NCI-H526 treated with DMSO at 0.1 percent for 48 hours (cell line): ENCODE measurements at places on chromosomes 4 and X.

GRCh38 chrX:126141014-126141413 lies 25.1 kb downstream of the DCAF12L2 start:
- DNase-seq = no peak

- DNase-seq = no peak
Measured at GRCh38 chrX:7876957-7877356, 34.0 kb downstream of the VCX start.

GRCh38 chr4:142567620-142568451 lies 278.3 kb downstream of the INPP4B start:
- DNase-seq = no peak

- DNase-seq = no peak
Measured at GRCh38 chr4:86960557-86960961, 25.7 kb downstream of the AFF1 start.

DNA sequence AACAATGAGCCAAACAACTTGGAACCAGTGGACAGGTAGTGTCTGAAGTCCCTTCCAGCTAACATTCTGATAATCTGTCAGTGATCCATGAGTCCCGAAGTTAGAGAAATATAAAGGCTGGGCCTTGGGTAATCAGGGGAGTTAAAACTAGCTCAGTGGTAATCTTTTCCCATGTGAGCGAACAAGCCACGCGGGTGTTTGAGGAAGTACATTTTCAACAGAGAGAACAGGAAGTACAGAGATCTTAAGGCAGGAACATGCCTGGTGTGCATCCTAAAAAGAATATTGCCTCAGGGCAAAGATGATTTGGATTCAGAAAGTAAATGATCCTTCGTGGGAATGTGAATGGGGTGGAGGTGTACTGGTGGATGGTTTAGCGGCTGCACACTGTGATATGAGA lies 42.9 kb downstream of the FNIP2 start:
- no peak for DNase-seq

GRCh38 chr4:145564540-145564939 lies 54.6 kb upstream of the MMAA start:
- no peak for DNase-seq

GRCh38 chr4:48841045-48841827 lies 10.3 kb downstream of the OCIAD1 start:
- DNase-seq = no peak

DNA sequence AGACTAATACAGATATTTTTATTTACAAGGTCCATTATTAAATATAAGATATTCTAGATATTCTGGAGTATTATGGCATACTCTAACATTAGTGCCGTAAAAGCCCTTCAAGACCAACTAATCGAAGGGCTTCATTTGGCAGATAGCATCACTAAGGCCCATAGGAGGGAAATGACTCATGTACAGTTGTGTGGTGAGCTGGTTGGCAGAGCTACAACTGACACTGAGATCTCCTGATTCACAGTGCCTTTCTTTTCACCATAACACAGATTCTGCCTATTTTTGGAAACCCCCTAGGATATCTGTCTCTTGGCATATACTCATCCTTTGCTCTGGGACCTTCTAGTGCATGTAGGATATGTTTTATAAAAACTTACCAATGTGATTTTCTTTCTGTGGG lies 201.7 kb upstream of the AFF2 start:
- no peak for DNase-seq

GRCh38 chr4:102586002-102586643 lies 85.0 kb downstream of the NFKB1 start:
- DNase-seq = no peak

DNA sequence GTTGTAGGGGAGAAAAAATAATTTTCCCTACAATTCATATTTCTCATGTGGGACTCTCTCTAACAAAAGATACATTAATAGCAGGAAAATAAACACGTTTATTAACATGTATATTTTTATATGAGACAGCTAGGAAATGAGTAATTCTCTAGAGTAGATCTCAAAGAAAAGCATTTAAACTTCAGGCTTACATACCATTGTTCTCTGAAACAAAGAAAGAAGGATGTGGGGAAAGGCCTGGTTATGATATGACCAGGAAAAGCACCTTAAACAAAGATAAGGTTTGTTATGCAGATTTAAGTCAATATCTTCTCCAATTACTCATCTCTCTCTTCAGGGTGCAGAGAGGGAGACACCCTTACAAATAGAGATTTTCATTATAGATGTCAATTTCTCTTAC lies 131.3 kb downstream of the SLC7A11 start:
- no peak for DNase-seq

GRCh38 chr4:181478656-181479055 lies 764.5 kb upstream of the TENM3 start:
- DNase-seq = no peak

- DNase-seq = no peak
Measured at GRCh38 chr4:60315586-60315985, 884.5 kb upstream of the ADGRL3 start.

DNA sequence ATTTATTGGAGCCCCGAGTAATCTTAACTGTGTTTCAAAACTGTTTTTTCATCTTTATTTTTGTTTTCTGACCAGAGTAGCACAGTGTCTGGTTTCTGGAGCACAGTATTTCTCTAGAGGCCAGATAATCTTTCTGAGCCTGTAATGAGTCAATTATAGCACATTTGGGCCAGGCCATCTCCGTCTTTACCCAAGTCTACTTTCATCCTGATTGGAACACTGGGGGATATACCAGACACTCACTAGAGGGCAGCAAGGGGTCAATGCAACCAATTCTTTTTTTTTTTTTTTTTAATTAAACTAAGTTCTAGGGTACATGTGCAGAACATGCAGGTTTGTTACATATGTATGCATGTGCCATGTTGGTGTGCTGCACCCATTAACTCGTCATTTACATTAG lies 282.0 kb downstream of the ARHGAP24 start:
- DNase-seq = no peak

DNA sequence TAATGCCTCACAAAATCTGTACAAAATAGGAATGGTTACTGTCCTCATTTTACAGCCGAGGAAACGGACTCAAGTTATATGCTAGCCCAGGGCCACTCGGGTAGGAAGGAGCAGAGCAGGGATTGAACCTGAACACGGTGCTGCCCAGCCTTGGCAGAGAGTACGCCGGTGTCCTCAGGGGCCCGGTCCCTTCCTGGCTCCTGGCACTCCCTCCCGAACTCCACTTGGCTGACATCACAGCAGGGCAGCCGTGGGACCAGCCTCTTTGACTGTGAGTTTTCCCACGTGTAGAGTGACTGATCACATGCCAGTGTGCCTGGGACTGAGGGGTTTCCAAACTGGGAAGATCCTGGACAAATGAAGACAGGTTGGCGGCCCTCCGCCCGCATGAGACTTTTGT lies 23.7 kb downstream of the MAN2B2 start:
- no peak for DNase-seq

DNA sequence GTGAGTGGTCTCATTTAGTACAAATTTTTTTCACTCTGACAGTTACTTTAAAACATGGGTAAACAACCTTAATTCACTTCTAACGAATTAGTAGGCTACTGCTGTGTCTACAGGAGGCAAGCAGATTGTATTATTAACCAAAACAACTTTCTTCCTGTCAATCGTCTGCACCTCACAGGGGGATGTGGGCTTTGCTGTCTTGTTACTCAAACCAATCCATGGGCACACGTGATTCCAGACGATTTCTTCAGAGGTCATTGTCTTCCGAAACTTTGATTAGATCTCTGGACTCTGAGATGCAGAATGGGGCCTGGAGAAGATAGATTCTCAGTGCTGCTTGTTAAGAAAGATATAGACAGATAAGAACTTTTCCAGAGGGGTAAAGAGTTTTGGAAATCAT lies 327.8 kb downstream of the DHX15 start:
- no peak for DNase-seq

- no peak for DNase-seq
Measured at GRCh38 chr4:101192244-101192643, 155.1 kb downstream of the PPP3CA start.

DNA sequence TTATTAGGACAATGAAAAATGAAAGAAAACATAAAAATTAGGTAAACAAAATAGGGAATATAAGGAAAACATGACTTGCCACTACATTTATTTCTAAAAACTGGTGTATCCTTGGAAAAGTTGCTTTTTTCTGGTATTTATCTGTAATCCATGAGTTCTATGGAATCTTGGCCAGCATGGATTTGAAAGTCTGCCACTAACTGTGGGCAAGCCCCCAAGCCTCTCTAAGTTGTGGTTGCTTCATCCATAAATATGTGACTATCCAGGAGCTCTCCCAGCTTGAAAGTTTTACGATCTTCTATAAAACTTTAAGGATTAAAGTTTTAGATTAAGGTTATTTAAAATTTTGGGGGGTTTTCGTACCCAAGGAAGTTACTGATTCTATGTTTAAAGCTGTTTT lies 21.8 kb downstream of the RPS6KA3 start:
- DNase-seq = no peak

DNA sequence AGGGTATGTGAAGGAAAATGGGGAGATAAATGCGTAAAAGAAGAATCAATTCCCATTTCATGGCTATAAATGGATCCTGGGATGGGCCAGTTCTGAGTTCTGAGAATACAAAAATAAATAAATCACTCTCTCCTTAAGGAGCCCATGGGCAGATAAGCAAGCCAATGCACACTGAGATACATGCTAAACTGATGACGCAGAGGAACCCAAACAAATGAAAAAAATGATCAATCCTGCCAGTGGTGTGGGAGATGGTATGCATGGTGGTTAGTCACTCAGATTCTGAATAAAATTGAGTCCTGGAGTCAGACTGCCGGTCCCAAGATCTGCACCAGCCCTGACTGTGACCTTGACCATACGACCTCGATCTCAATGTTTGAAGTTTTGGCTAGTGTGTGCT lies 59.7 kb downstream of the NEIL3 start:
- DNase-seq = no peak

DNA sequence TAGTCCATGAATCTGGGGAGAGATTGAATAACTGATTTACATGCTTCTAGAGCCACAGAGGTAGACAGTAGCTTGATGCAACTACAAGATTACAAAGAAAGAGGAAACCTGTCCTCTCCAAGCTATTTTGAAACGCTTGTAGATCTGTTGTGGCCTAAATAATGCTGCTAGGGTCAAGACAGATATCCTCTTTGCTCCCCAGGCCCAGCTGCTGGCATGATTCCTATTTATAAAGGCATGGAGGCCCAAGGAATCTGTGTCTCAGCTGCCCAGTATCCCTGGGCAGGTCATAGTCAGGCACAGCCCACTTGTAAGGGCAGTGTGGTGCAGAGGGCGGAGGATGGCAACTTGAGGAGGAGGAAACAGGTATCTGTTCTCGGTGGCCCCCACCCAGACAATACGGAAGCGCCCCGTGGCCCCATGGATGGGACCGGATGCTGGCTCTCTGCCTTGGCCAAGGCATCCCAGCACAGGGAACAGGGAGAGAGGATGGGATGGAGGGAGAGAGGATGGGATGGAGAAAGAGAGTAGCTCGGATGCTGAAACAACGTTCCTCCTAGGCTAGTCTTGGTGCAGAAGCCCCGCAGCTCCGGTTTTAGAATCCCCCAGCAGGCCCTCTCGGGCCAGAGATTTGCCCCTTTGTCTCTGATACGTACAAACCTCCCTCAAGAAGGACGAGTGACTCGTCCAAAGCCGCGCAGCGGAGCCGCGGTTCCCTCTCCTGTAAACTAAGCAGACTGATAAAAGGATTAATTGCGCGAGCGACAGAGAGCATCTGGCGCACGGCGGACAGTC lies 767 bp upstream of the SMIM20 start:
- DNase-seq = no peak

GRCh38 chrX:16970977-16971376 lies 24.5 kb downstream of the REPS2 start:
- DNase-seq = no peak

DNA sequence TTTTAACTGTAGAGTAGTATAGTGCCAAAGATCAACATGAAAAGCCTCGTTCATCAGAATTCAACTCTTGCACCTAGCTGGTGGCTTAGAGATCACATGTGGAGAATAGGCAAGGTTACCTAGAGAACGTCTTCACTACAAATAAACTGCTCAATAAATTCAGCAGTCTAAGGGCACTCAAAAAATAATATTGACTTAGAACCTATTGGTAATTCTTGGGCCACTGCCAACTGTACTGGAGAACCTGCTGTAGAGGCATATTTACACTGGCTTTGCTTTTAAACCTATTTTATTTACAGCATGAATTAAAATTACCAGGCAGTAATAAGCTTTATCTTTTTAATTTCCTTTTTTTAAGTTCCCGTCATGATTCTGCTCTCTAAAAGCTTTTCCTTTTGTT lies 343.7 kb downstream of the PDHA2 start:
- no peak for DNase-seq

DNA sequence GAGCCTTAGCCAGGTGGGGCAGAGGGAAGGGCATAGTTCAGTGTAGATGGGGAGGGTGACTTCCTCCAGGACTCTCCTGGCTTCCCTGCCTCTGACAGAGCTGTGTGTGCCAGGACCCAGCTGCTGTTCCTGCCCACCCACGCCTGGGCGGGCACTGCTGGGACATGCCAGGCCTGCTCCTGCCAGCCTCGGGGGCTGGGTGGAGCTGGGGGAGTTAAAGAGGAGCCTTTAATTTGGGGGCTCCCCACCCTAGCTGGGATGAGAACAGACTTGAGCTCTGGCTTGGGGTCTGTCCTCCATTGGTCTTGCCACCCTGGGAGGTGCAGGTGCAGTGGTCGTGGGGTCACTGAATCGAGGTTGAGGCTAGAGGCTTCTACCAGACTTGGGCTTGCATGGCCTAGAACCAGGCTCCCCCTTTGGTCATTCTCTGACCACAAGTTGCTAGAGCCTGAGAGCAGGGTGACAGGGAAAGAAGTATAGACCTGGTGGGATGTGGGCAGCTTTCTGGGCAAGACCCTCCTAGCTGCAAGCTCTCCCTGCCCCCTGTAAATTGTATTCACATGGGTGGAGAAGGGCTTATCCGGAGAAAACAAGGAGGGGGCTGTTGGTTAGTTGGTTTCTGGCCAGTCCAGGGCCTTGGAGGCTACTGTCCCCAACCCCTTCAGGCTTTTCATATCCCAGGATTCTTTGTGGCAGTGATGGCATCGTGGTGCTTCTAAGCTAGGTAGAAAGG lies 5.7 kb downstream of the EFNB1 start:
- DNase-seq = no peak

DNA sequence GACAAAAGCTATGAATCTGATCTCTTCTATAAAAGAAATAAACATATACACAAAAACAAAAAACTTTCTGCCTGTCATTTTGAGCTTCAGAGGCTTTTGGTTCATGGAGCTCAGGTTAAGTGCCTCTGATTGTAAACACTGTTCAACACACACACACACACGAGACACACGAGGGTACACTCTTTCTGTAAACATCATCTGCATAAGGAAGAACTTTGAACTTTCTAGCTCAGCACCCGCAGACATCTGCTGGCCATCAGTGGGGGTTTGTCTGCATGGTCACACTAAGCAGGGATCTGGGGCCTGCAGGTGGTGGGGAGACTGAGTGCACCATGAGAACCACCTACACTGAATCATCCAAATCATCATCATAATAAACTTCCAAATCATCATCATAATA lies 54.9 kb downstream of the STX18 start:
- peak; percentile 14 for DNase-seq

DNA sequence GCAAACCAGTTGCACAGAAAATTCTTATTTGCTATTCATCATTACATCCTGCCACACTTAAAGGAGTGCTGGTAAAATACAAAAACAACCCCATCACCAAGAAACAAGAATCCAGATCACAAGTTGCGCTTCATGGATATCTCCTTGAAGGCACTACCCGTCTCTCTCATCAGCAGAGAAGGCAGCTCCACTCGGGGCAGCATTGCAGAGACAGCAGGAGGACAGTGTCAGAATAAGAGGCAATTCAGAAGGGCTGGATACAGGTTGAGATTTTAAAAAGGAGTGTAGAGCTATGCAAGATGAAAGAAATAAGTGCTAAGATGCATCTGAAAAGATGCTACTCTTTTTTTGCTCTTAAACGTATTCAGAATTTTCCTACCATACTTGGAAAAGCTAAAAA lies 71.4 kb downstream of the LDB2 start:
- DNase-seq = no peak
